Brain (organoid and tissue), 16 donors: ENCODE measurements at places on chromosomes 1 and 21.
A peak's percentile ranks its signal among the peaks of the same experiment; 100 is the strongest.

- DNase-seq, result peak; percentile 20
Observed at GRCh38 chr1:214271174-214271858, 9.6 kb upstream of the SMYD2 start.

DNA sequence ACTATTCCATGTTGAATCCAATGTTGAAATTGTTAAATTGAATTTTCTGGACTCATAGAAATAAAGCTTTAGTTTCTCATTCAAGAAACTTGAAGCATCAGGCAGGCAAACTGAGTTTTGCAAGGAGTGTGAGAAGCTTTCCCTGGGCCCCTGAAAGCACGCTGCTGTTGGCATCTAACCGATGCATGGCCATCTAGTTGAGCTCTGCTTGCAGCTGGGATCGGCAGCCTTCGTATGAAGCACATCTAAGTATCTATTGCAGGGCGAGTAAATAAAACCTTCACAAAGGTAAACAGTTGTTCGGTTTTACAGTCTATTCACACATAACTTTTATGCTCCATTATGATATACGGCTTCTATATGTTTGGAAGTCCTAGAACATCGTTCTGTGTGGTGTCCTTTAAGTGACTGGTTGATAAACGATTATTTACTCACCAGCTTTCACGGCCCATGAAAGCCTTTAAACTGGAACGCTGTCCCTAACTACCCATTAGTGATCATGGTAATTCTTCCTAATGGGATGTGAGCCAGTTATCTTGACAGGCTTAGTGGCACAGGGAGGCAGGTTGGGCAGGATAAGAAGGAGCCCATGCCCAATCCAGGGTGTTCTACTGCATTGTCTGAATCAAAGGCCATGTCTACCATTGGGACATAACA is 71.7 kb downstream of the SEC16B start:
- DNase-seq, result no peak

DNA sequence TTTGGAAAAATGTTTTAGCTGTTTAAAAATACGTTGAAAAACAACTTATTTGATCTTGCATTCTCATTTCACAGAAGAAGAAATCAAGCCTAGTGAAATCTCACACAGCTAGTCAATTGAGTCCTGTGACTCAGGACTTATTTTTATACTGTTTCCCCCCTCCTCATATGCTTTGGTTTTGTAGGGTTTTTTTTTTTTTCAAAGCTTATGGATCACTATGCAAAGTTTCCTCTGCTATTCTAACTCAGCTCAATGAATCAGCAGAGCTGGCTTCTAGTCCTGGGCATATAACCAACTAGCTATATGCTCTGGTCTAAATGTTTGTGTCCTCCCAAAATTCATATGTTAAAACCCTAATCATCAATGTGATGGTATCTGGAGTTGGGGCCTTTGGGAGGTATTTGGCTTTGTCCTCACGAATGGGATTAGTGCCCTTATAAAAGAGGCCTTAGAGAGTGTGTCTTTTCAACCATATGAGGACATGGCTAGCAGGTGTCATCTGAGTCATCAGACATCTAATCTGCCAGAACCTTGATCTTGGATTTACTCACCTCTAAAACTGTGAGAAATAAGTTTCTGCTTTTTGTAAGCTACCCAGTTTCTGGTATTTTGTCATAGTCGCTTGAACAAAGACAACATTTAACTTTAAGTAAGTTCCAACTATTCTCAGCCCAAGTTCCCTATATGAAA is 317.2 kb upstream of the C1orf87 start:
- DNase-seq, result no peak

DNA sequence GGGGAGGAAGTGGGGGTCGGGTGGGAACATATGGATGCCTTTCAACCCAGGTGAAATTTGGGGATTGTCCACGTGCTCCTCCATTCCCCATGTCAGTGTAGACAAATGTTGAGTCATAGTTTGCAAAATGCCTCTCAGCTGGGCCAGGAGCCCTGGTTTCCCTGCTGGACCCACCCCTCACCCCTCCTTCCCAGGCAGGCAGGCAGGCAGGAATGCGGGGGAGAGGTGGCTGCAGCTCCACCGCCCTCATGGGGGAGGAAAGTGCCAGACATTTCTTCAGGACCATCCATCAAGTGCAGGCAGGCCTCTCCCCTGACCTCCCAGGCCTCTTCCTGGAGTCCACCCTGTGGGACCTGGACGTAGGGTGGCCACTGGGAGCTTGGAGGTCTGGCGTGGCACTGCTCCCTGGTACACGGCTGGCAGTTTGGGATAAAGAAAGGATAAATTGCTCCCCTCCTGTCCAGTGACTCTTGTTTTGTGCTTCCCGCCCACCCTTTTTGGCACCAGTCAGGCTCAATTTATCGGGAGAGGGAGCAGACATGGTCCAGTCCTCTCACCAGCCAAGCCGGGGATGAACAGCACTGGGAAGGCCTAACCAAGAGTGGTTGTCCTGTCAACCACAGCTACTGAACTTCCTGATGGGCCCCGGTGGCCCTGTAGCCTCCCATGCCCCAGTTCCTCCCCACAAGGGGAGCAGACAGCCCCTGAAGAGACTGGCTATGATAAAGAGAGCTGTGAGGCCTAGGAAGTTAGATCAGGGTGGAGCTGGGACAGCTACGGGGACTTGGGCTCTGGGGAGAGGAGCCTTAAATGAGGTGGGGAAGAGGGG is 18.9 kb downstream of the NPR1 start:
- DNase-seq, result no peak

GRCh38 chr1:235326719-235327558 is 1.0 kb downstream of the ARID4B start:
- DNase-seq, result peak; percentile 47

GRCh38 chr1:104991702-104992101 is 1242.0 kb downstream of the AMY1C start:
- DNase-seq, result peak; percentile 6

DNA sequence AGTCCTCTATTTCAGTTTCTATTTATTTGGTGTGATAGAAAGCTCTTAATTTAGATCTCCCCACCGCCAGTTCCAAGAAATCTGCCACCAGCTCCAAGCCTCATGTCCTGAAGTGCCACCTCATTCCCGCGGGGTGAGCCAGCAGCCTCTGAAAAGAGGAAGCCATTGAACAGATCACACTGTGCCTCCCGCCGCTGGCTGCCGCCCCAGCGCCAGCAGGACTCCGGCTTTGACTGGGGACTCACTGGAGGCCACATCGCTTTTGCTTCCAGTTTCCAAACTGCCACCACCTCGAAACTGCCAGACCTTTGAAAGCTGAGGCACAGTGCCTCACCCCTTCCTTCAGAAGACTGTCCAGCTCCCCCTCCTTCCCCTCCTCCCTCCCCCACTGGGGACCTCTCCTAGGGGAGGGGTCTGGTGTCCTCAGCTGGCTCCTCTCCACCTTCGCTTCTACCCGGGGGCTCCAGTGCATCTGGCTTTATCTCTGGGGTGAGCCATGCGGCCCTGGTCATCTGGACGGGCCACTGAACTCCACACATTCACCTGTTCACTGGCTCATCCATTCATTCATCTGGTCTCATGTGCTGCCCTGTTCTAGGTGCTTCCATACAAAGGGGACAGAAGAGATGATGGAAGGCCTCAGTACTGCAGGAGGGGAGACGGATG is 58.9 kb downstream of the VPS26C start:
- DNase-seq, result peak; percentile 53

DNA sequence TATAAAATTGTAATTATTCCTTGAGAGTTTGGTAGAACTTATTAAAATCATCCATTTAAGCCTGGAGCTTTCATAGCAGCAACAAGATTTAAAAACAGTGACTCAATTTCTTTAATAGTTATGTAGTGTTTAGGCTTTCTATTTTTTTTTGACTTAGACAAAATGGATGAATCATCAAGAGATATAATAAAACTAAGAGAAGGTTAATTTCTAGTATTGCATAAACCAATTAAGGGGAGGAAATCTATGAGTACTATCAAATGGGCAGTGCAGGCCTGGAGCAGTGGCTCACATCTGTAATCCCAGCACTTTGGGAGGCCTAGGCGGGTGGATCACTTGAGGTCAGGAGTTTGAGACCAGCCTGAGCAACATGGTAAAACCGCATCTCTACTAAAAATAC is 416.3 kb upstream of the USP24 start:
- no peak for DNase-seq

DNA sequence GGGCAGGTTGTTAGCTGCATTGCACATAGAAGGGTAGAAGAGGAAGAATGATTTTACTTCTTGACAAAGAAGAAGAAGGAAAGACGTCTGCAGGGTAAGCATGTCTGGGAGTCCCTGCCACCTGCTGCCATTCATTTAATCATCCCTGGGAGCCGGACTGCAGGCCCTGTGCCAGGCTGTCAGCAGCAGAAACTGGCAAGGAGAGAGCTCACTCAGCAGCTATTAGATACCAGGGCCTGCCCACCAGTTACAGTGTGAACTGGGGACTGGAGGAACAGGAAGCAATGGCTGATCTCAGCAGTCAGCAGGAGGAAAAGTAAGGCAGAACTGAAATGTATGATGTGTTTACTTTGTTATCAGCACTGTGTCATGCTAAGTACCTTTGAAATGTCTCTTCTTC is 75.7 kb upstream of the C1orf87 start:
- peak; percentile 73 for DNase-seq

DNA sequence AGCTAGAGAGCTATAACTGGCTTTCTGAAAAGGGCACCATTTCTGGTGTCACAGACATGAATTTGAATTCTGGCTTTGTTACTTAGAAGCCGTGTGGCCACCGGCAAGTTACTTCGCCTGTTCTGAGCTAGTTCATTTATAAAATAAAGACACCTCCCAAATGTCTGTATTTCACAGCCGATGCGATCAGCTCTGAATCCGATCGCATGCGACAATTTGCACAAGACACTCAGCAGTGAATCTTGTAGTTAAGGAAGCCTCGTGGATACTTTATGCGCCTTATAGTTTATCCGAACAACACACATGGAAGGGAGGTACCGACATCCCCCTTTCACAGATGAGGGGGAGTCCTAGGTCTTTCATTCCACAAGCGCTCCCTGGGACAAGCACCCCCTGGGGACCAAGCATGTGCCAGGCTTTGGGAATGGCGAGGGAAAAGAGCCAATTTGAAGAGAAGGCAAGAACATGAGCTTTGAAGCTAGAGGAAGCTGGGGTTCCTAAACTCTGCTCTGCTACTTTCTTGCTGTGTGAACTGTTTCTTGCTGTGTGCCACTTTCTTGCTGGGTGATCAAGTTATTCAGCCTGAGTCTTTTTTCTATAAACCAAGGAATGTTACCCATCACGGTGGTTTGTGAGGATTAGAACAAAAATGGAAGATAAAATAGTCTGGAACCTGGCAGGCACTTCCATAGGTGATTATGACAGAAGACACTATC is 3.9 kb downstream of the ID3 start:
- no peak for DNase-seq

DNA sequence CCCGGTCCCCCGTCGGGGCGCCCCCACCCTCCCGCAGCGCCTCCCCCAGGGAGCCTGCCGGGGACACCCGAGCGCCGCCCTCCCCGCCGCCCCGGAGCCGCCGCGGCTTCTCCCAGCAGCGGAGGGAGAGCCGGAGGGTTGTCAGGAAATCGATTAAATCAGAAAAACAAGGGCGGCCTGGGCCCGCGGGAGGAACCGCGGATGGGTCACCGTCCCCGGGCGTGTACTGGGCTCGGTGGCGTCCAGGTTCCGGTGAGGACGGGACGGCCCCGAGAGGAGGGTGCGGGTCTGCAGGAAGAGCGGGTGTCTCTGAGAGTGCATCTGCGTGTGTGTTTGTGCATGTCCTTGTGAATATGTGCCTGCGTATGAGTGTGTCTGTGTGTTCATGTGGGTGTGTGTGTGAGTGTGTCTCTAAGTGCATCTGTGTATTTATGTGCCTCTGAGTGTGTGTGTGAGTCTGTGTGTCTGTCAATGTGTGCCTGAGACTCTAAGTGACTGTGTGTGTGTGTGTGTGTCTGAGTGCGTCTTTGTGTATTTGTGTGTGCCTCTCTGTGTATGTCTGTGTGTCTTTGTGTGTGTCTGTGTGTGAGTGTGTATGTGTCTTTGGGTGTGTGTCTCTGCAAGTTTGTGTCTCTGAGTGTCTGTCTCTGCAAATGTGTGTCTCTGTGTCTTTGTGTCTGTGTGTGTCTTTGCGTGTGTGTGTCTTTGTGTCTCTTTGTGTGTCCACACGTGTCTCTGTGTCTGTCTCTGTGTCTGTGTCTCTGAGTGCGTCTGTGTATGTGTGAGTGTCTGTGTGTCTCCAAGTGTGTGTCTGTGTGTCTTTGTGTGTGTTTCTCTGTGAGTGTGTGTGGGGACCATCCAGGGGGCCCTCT is 1.1 kb downstream of the SPSB1 start:
- peak; percentile 31 for DNase-seq

GRCh38 chr1:24893431-24893830 is 36.6 kb downstream of the RUNX3 start:
- DNase-seq, result no peak

GRCh38 chr1:111190931-111191451 is 9.5 kb downstream of the DENND2D start:
- no peak for DNase-seq

DNA sequence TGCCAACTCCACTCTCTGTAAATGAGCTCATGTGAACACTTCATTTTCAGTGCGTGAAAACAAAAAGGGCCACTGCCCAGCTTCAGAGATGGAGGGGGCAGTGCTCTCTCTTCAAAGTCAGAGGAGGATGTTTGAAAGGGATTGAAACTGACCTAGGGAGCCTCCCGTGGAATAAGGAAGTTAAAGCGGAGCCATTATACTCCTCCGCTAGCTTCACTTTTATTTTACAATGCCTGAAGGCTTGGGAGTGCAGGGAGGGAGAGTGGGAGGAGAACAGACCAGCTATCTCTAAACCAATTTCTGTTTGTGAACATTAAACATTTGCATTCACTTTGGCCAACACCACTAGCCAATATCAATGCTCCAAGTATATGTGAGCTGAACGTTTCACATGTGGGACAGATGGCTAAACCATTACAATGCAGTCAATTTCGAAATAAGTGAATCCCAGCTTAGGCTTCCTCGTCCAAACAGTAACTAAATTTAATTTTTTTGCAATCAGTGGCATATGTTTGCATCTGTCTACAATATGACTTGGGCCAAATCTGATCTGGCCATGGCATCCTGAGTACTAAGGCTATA is 126.9 kb downstream of the ESRRG start:
- no peak for DNase-seq

DNA sequence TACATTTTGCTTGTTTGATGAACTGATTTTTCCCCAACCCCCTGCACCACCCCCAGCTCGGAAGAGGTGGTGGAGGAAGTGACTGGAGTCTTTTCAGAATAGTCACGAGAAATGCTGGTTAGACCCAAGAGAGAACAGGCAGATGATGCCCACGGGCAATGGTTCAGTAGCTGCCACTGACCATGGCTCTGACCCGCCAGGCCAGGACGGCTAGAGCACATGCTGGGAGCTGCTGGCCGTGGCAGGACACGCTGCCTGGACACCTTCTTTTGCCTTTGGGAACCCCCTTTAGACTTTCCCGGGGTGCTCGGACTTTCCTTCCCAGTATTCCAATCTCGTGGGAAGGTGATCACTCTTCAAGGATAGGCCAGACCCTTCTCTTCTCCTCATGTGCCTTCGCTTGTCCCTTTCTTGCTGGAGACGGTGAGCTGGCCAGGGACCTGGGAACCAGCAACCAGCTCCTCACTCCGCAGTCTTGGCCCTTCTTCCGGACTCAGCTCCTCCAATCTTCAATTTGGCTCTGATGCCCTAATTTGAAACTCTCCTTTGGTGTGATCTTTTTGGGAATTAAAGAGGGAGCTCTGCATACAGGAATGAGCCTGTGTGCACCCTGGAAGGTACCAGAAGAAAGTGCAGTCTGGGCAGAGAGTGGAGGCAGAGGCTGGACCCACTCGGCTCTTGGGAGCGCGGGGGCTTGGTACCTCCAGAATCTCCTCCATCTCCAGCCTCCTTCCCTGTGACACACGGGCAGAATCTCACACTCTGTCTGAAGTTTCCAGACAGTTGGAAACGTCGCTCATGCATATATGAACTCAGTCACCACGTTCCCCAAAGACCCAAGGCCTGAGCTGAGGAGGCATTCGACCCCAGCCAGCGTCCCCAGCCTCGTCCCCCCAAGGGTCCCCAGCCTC is 4.0 kb upstream of the PDE9A start:
- DNase-seq, result no peak
